ENCODE measurements at places on chromosomes 3 and 15.

DNA sequence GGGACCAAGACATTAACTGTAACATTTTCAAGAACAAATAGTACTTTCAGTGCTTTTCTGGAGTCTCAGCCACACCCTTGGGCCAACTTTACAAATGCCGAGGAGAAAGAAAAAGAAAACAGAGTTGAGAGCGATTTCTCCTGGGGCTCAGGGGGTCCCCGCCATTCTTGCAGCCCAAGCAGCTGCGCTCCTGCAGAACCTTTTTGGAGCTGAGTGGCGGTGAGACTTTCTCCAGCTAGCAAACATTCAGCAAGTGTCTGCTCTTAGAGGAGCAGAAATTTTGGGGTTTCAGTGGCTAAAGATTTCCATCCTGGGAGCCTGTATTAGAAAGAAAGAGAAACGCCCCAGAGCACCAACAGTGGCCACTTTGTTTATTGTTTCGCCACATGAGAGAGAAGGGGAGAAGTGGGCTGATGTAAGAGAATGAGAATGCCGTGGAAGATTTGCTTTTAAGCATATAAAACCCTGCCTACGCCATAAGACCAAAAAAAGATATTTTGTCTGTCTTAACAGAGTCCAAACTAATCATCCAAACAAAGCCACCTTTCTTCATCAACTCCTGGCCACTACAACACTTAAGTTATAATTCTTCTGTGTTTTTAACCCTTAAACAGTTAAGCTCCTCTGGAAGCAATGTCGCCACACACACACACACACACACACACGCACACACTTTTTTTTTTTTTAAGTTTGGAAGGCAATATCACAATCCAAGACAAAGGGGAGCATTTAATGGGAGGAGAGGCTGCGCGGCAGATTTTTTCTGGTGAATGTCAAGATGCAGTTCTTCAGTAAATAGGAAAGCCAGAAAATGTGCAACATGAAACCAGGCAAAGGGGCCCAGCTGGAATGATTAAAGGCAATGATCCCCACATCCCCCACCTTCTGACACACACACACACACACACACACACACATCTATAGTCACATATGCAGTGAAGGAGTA, 19.2 kb downstream of the EID1 start:
- DNase-seq, result no peak

- DNase-seq, result no peak
Observed at GRCh38 chr3:158792709-158793108, 9.1 kb upstream of the MFSD1 start.

DNA sequence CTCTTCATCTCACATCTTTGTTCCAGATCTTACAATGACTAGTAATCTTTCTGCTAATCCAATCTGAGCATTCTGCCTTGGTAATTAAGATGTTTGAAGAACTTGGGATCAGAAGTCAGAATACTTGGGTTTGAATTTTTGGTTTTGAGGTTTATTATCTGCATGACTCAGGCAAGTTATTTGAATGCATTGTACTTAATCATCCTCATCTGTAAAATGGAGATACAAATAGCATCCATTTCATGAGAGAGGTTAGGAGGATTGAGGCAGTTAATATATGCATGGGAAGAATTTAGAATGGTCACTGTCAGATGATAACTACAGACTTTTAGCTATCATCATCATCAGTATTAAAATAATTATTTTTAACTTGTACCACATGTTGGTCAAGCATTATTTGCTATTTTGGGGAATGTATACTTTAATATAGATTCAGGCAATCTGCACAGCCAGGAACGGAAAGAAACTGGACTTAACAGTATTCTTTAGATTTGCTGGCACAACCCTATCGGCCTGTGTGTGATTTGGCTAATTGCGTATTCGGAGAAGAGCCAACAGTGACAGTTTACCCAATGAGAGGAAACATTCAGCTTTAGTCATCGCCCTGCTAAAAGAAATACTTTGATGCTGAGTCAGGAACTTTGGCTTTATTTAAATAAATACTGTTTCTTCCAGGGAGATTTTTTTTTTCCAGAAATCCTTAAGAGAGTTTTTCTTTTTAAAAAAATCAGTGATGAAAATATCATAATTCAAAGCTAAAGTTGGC, 600.0 kb downstream of the ROBO1 start:
- no peak for DNase-seq

GRCh38 chr3:65902304-65902793, 136.4 kb downstream of the MAGI1 start:
- no peak for DNase-seq

DNA sequence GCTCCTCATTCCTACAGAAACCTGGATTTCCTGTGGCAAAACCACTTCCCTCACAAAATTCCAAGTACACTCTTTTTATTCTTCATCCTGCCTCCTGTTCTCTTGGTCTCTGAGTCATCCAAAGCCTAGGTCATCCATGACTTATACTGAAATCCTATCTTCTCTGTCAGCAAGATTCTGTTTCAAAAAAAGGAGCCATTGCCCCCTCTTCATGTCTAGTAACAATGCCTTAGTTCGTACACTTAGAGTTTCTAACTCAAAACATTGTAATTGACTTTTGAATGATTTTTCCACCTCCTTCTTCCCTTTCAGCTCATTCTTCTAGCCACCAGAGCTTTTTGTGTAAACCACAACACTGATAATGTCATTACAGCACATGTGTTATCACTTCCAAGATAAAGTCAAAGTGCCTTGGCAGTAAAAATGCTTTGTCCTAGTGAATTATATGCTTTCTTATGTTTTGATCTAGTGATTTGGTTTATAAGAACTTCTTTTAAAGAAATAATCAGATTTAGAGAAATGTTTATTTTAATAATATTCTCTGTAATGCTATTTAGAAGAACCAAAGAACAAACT, 256.5 kb upstream of the NECTIN3 start:
- no peak for DNase-seq

GRCh38 chr3:15983232-15983631, 185.5 kb upstream of the ANKRD28 start:
- DNase-seq, result no peak

GRCh38 chr3:63167113-63167512, 111.0 kb upstream of the SYNPR start:
- no peak for DNase-seq

- no peak for DNase-seq
Observed at GRCh38 chr3:72143322-72143721, 358.4 kb upstream of the PROK2 start.

DNA sequence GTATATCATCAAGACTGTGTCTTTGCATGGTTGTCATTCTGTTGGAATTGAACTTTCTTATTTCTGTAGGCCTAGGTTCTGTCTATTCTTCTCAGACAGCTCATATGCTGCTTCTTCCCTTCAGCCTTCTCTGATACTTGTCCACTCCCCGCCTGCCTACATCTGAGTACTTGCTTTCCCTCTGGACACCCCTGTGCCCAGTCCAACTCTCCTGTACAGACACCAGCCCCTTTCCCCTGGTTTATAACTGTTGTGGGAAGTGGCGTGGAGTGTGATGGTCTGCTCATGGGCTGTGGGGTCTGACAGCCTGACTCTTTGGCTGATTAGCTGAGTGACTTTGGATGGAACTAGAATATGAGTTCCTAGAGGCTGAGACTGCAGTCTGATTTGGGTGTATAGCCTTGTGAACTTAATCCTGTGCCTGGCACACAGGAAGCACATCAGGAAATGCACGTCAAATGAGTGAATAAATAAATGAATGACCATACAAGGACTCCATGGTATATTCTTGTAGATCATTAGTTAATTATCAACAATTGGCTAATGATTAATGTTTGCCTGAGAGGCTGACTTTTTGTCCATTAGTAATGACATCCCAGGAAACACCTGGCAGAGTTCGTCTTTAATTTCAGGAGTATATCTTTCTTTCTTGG, 11.8 kb downstream of the CACNA1D start:
- no peak for DNase-seq

- no peak for DNase-seq
Observed at GRCh38 chr3:159886050-159886449, 102.6 kb upstream of the IL12A start.

DNA sequence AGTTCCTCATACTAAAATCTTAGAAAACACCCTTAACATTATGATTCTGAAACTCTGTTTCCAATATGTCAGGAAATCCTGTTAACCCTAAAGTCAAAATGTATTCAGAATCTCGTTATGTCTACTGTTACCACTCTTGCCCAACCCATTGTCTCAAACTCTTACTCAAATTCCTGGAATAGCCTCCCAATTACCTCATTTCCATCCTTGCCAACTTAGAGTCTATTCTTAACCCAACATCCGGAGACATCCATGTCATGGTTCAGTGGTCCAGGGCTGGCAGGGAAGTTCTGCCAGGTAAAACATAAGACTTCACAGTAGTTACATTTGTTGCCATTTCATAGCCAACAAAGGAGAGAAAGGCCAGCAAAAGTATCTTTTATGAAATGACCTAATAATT, 593.9 kb downstream of the PYDC2 start:
- DNase-seq, result no peak

DNA sequence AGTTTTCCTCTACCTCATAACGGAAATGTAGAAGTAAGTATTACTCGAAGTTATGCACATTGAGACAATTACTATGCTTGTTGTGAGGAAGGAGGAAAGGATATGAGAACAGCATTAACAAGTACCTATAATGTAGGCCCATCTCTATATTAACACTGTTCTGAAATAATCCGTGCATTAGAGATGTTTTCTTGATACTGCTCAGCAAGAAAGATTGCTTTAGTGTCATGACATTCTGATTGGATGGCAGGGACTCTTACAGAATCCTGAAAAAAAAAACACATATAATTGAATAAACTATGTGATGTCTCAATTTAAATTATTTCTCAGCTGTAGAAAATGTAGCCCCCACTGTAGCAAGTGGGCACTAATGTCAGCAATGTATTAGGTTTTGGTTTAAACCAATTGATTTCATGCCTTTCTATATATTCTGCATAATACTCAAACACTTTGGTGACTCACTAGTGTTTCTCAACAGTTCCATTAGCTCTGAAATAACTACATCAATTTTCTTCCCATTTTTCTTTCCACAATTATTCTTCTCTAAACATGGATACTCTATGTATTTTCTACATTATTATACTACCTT, 598.3 kb upstream of the BCHE start:
- no peak for DNase-seq

DNA sequence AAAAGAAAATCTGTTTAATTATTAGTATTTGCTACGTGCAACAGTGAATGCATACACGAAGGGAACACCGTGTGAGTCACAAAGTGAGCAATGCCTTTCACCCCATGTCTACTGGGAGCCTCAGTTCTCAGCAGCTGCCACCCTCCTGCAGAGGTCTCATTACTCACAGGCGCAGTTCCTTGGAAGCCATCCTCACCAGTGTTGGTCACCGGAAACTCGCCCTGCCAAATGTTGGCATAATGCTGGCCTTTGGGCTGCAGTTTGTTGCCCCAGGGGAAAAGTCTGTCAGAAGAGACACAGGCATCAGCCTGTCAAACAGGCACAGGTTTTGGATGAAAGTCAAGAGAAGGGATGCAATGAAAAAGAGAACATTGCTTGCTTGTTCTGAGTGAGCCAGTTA, 50.1 kb downstream of the SUMF1 start:
- no peak for DNase-seq

GRCh38 chr15:63380151-63380807, 1.4 kb downstream of the CA12 start:
- DNase-seq, result no peak

- DNase-seq, result no peak
Observed at GRCh38 chr15:79358069-79358468, 47.2 kb downstream of the TMED3 start.

DNA sequence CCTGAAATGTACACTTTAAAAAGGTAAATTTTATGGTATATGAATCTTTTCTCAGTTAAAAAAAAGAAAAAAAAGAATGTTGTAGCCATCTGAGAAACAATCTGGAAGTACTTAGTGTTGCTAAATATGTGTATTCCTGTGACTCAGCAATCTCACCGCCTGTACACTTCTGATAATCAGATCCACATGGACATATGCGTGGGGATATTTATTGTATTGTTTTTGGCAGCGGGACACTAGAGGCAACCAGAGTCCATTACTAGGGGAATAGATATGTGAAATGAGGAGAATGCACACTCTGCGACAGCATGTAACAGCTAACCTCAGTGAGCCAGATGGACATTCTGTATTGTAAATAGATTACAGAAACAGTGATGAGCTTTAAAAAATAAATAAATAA, 65.4 kb downstream of the AQP9 start:
- DNase-seq, result no peak

DNA sequence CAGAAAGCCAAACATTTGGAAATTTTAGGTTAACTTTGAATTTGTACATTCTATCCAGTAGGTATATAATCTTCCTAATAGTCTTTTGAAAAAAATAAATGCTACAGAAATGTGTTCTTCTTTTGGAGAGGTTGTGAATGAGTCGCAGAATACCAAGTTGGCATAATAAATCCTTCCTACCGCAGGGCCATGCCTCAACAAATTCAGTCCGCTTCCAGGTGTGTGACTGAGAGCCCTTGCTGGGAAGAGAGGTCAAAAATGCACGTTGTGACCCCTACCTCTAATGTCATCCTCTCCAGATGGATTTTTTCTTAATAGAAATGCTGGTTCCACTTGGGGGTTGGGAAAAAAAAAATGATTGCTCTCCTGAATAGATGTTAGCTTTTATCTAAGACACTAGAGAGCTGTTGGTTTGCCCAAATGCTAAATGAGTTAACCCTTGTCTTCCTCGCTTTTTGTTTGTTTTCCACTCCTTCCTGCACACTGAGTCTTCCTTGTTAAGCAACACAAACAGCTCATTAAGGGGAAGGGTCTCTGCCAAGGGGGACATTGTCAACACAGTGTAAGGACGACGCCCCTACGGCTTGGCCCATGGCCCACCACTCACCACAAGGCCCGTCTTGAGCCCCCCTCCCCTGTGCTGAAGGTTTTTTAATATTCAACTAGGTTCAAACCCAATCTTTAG, 33.9 kb downstream of the RLBP1 start:
- DNase-seq, result no peak

GRCh38 chr3:63910001-63910400, 2.2 kb downstream of the SCAANT1 start:
- DNase-seq, result no peak

DNA sequence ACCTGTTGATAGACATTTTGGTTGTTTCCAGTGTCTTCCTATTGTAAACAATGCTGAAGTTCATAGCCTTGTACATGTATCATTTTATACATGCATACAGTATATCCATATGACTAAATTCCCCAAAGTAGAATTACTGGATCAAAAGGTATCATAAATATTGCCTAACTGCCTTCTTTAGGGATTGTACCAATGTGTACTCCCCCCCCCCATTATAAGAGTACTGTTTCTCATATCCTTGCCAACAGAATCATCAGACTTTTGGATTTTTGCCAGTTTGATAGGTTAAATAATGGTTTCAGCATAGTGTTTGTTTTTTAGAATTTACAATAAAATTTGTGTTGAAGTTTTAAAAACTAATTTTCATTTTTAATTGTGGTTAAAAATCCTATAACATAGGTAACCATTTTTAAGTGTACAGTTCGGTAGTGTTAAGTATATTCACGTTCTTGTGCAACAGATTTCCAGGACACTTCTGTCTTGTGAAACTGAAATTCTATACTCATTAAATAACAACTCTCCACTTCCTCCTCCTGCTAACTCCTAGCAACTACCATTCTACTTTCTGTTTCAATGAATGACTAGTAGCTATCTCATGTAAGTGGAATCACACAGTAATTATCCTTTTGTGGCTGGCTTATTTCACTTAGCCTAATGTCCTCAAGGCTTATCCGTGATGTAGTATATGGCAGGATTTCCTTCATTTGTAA, 30.8 kb upstream of the MAP3K13 start:
- no peak for DNase-seq

Measured in stimulated activated CD8-positive, alpha-beta memory T cell treated with anti-CD3 and anti-CD28 coated beads, Interleukin-2, amount 100 ng/mL, for 48 hours (primary cell).